ENCODE measurements at places on chromosomes 3 and 15.

DNA sequence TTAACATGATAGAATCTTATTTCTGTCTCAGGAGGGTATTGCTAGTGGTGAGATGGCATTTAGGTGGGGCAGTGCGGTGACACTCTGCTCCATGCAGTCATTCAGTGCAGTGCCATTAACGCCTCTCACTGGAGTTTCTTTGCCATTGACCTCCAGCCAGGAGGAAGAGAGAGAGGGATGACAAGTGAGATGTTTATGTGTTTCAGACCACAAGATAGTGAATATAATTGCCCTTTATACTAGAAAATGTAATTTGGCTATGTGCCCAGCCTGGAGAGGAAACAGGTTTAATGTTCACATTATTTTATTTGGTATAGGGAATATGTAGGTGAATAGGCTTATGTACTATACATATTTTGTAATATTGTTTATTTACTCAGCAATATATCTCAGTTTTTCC, 84.5 kb downstream of the ZIC1 start:
- DNase-seq = no peak

DNA sequence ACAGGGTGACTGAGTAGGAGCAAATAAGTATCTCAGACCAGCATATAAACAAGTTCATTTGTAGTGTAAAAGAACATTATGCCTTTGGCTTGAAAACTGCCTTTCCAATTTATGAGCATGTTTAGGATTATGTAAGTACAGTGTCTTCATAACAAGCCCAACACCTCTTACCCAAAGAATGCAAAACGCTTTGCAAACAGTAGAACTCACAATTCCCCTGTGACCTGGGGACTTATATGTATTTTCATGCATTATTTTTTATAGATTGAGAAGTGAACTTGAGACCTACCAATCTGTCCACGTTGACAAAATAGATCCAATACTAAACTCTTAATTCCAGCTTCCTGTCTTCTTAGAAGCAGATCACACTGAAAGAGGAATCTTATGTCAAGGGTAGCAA, 202.1 kb downstream of the TP63 start:
- DNase-seq = no peak

DNA sequence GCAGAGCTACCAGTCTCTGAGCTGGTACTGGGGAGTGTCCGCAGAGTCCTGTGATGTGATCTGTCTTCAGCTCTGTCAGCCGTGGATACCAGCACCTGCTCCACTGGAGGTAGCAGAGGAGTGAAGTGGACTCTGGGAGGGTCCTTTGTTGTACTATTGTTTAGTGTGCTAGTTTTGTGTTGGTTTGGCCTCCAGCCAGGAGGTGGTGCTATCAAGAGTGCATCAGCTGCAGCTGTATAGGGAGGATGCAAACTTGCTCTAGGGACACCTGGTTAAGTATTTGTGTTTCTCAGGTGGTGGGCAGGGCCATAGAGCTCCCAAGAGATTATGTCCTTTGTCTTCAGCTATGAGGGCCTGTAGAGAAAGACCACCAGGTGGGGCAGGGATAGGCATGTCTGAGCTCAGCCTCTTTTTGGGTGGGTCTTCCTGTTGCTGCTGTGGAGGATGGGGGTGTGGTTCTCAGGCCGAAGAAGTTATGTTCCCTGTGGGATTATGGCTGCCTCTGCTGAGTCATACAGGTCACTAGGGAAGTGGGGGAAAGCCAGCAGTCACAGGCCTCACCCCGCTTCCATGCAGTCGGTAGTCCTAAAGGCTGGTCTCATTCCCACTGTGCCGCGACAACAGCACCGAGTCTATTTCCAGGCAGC, 443.2 kb upstream of the TBL1XR1 start:
- DNase-seq = no peak

DNA sequence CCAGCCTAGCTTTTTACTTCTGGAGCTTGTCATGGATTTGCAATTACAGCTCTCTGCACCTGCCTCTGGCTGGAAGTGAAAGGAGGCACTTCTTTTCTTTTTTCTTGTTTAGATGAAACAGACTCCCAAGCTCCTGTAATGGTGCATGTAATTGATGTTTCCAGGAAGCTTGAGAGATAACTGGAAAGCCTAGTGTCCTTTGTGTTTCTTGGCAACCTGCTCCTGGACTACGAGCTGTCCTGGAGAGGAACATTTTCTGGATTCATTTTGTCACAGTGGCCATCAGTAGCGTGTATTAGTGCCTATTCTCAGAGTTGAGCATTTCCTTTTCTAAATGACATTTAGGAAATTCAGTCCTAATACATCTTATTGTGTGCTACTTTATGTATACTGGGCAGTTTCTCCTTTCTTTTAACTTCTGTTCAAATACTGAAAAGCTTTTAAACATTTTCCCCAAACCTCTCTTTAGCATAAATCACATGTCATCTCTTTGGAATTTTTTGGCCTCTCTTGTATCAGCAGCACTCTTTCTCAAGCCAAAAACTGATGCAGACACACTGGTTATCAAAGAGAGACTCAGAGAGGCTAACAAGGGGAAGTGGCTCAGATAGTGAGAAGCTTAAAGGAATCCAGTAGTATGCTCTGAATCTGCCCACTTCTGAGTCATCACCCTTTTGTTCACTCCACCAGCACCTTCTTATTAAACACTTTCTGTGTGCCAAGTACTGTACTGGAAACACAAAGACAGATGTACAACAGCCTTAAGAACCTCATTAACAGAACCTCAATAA, 62.6 kb upstream of the SLC2A2 start:
- no peak for DNase-seq

GRCh38 chr15:52527911-52528563, 643 bp downstream of the MYO5A start:
- DNase-seq = no peak
